ENCODE measurements at places on chromosomes 16 and 17. TPM values are rescaled to one million over a fixed set of nuclear protein-coding genes. Genes with fewer than 3 reads are reported as not detected.

The GCGR gene
- total RNA-seq = not detected

The FOXF1 gene
- total RNA-seq = 0.13 TPM

The MYH2 gene
- total RNA-seq = not detected

The PFAS gene
- total RNA-seq = 13.0 TPM

The CCL13 gene
- not detected for total RNA-seq

The RNF112 gene
- total RNA-seq = 3.5 TPM

The GEMIN4 gene
- 10.2 TPM for total RNA-seq

The ENDOV gene
- 17.3 TPM for total RNA-seq

The C17orf100 gene
- 0.43 TPM for total RNA-seq

The MYL4 gene
- 0.22 TPM for total RNA-seq

The TMEM235 gene
- not detected for total RNA-seq

The BIRC5 gene
- 31.8 TPM for total RNA-seq

The NPLOC4 gene
- 78.3 TPM for total RNA-seq

The PIRT gene
- not detected for total RNA-seq

The HSD17B2 gene
- 0.76 TPM for total RNA-seq

The CPHXL2 gene
- not detected for total RNA-seq

The SULT1A4 gene
- total RNA-seq = 4.6 TPM

The KRTAP1-5 gene
- total RNA-seq = 11.6 TPM

The CA5A gene
- not detected for total RNA-seq

The TBX6 gene
- 0.39 TPM for total RNA-seq

The MRM1 gene
- 2.7 TPM for total RNA-seq

The KRT20 gene
- not detected for total RNA-seq

The TBC1D3I gene
- not detected for total RNA-seq

The COL1A1 gene
- total RNA-seq = 1,566 TPM

The OR3A3 gene
- total RNA-seq = not detected

The CNTD1 gene
- total RNA-seq = 0.13 TPM

The C17orf107 gene
- total RNA-seq = 2.5 TPM

The CHST4 gene
- total RNA-seq = 0.26 TPM

The NPB gene
- total RNA-seq = 0.13 TPM

The OTOP3 gene
- not detected for total RNA-seq

The RUNDC3A gene
- total RNA-seq = 0.13 TPM

The PRRT2 gene
- total RNA-seq = 2.4 TPM

The ZFHX3 gene
- 17.0 TPM for total RNA-seq

The CTRB2 gene
- not detected for total RNA-seq

The ZG16 gene
- not detected for total RNA-seq

The CDH8 gene
- total RNA-seq = not detected

The NECAB2 gene
- not detected for total RNA-seq

The NSMCE1 gene
- 95.4 TPM for total RNA-seq

The NAGS gene
- 0.43 TPM for total RNA-seq

The KRTAP2-3 gene
- total RNA-seq = 0.26 TPM

The CAVIN1 gene
- 1,211 TPM for total RNA-seq

The TMC7 gene
- total RNA-seq = 2.5 TPM

Measured in articular chondrocyte of knee joint (primary cell).